ENCODE measurements at places on chromosomes 2 and 18.
A peak's percentile ranks its signal among the peaks of the same experiment; 100 is the strongest.

- DNase-seq, result no peak
Observed at GRCh38 chr2:55452879-55453278, 33.2 kb upstream of the CCDC88A start.

- DNase-seq, result no peak
Observed at GRCh38 chr2:64213532-64214275, 69.5 kb upstream of the PELI1 start.

- DNase-seq, result no peak
Observed at GRCh38 chr18:4026542-4026941, 428.6 kb downstream of the DLGAP1 start.

GRCh38 chr2:926896-927295 is 23.8 kb upstream of the SNTG2 start:
- DNase-seq, result no peak

GRCh38 chr2:88082781-88083180 is 15.2 kb downstream of the SMYD1 start:
- DNase-seq, result no peak

DNA sequence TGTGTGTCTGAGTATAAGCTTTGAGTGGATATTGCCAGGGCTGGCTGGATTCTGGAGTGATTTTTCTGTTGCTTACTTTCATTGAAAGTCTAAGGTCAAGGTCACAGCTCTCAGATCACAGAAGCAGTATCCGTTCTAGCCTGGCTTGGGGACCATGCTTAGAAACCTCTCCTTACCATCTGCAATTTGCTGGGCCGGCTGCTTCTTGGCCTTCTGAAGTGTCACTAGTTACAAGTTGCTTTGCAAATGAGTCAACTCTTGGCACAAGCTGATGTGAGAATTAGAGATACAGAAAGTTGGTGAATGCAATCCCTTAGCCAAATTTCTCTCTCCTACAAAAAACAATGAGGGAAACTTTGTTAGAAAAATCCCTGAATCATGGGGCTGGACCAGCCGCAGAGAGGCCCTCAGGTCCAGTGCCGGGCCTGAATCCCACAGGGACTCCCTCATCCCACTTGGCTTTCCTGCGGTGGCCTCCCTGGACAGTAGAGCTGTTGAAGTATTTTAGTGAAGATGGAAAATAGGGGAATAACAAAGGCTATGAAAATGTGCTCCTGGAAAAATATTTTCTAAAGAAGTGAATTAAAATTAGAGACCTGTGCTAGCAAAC is 92.7 kb upstream of the CNGA3 start:
- DNase-seq, result peak; percentile 75

GRCh38 chr2:183248866-183249567 is 124.8 kb downstream of the NUP35 start:
- DNase-seq, result peak; percentile 16

- peak; percentile 80 for DNase-seq
Observed at GRCh38 chr18:44742718-44743311, 62.1 kb downstream of the SETBP1 start.

GRCh38 chr2:21291426-21291825 is 167.7 kb downstream of the TDRD15 start:
- no peak for DNase-seq

DNA sequence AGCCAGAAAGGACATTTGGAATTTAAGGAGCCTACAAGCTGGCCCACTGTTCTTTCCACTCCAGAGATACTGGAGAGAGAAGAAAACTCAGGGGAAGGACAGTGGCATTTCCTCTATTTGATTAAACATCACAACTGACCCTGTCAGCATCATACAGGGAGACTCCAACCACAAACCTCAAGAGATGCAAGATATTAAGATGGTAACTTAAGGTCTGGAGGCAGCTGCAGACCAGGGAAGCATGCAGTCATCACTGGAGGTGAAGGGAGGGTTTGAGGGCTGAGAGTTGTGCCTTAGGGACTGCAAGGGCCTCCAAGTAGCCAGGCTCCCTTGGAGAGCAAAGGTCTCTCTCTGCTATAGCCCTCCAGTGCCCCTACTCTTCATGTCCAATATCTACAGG is 67.4 kb downstream of the RNF152 start:
- DNase-seq, result no peak

DNA sequence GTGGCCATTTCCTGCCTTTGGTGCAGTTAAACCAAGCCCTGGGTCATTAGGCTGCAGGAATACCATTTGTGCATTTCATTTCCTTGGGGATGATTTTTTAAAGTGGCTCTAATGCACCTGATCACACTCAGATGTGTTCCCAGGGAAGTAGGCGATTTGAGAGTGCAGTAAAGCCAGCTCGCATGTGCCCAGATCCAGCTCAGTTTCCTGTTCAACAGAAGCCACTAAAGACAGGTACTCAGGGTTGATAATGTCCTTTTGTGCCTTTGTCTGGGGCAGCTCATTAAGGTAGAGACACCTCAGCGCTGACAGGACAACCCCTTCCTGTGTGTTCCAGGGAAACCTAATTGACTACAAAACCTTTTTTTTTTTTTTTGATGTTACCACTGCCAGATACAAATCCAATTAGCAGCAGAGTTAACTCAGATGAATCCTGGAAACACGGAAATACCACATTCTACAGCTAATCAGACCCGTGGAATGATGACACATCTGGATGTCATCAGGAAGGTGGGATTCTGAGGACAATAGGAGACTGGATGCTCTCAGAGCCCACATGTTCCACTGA is 15.2 kb upstream of the CHRNA1 start:
- DNase-seq, result no peak

DNA sequence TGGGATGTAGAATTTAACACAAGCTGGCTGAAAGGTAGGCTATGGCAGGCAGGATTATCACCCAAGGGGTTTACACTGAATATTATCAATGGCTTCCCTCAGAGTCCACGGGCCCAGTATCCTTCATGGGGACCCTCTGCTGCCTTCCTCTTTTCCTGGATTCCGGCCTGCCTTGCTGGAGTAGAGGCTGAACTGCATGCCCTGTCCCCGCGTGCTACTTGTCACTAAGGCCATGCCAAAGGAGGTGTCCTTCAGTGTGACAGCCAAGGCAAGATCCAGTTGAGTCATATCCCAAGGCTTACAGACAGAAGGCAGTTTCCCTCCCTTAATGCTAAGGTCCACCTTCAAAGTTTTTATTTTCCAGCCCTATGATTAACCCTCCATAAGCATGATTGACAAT is 156.3 kb downstream of the CYP26B1 start:
- no peak for DNase-seq

DNA sequence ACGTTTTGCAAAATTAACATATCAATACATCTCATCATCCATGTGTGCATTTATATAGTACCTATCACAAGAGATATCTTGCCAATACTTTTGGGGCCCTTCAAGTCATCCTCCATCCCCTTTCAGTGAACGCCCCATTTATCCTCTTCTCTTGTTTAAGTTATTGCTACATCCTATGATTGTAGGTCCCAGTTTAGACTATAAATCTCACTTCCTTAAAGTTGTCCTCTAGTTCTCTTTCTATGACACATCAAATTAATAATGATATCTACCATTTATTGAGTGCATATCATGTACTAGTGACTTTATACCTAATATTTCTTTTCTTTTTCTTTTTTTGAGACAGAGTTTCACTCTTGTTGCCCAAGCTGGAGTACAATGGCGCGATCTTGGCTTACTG is 28.8 kb upstream of the FBXO11 start:
- DNase-seq, result no peak

GRCh38 chr2:190853531-190854383 is 26.9 kb upstream of the GLS start:
- peak; percentile 27 for DNase-seq

GRCh38 chr18:5057386-5058348 is 139.4 kb downstream of the AKAIN1 start:
- DNase-seq, result peak; percentile 26

DNA sequence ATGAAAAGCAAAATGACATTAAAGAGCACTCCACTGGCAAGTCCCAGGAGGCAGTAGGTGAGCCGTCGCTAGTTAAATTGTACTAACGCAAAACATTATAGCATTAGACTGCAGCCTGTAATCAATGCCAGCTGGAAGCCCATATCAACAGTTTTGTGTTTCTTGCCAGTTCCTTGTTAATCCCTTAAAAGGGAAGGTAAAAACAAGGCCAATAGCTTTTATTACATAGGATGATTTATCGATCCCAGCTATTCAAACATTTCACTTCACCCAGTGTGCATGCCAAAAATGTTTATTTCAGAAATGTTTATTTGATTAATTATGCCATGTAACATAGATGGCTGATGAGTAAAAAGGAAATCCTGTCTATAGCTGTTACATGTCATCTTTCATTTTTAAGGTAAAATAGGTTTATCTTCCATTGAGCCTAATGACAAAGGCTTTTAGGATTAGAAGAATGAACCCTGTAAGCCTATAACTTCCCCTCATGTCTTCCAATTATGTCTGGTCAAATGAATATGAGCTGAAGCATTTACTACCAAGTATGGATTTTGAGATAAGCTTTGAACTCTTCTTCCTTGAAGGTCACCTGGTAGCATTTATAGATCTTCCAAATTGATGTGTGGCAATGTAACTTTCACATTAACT is 591.2 kb downstream of the RNF144A start:
- DNase-seq, result no peak

GRCh38 chr2:75587954-75588587 is 27.3 kb upstream of the EVA1A start:
- peak; percentile 51 for DNase-seq

DNA sequence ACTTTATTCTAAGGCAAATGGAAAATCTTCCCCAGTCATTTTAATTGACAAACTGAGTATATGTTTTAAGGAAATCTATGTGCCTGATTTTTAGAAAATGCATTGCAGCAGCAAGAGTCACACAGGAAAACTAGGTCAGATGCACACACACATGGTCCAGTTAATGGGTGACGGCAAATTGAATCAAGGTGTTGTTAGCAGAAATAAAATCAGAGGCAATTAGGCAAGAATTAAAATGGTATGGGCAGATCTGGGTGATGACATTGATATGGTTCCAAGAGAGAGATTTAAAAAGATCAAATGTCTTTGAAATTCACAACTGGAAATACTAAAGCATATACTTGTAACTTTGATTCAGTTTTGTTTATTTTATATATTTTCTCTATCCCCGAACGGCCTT is 174.2 kb upstream of the CDH19 start:
- DNase-seq, result no peak

DNA sequence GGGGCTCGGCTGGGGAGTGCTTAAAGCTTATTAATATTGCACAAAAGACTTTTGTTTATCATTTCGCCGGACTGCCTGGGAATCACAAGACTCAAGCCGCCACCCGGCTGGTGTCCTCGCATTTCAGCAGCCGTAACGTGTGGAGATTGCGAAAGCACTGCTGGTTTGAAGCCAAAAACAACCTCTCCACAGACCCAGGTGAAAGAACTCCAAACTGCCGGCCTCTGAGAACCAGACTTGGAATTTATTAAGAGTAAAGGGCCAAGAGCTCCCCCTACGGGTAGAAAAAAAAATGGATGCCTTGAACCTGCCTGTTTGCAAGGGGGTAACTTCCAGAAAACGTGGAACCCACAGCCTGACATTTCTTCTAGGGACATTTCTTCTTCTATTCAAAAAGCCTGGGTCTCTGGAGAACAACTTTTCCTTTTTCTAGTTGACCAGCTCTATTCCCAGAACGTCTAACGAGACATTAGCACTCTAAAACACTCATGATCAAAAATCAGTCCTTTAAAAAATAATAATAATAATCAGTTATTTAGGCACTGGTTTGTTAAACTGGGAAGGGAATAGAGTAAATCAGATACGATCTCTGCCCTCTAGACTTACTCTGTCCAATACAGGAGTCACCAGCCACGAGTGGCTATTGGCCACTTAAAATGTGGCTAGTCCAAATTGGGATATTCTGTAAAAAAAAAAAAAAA is 216.3 kb downstream of the C1D start:
- peak; percentile 98 for DNase-seq

DNA sequence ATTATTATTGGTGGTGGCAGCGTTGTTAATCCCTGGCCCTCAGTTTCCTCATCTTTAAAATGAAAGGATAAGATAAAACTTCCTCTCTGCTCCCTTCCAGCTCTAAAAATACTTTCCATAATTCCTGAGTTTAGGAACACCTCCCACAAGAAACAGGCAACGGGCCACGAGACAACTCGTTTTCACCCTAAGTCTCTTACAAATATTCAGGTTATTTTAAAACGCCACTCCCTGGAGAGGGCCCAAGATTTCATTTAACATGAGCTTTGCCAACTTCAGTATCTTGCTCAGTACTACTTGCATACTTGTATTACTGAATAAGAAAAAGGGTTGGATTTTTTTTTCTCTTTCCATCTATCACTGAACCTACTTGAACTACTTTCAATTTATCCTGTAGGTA is 611.1 kb upstream of the FANCL start:
- DNase-seq, result no peak

- DNase-seq, result peak; percentile 80
Observed at GRCh38 chr2:120934574-120935338, 199.1 kb downstream of the GLI2 start.

DNA sequence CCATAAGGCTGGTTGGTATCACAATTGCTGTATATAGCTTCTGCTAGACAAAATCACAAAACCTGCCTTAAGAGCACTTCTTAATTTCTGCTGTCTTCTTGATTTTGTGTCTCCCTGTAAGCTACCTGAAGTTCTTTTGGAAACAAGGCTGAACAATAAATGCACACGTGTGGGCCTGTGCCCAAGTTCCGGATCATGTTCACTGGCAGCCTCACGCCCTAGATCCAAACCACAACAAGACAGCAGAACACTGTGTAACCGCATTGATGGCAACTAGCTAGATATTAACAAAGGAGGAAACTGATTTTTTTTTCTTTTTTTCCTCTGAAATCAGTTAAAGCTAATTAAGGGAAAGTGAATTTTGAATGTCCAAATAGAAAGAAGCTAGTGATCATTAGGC is 81.5 kb upstream of the LYPD6B start:
- no peak for DNase-seq

DNA sequence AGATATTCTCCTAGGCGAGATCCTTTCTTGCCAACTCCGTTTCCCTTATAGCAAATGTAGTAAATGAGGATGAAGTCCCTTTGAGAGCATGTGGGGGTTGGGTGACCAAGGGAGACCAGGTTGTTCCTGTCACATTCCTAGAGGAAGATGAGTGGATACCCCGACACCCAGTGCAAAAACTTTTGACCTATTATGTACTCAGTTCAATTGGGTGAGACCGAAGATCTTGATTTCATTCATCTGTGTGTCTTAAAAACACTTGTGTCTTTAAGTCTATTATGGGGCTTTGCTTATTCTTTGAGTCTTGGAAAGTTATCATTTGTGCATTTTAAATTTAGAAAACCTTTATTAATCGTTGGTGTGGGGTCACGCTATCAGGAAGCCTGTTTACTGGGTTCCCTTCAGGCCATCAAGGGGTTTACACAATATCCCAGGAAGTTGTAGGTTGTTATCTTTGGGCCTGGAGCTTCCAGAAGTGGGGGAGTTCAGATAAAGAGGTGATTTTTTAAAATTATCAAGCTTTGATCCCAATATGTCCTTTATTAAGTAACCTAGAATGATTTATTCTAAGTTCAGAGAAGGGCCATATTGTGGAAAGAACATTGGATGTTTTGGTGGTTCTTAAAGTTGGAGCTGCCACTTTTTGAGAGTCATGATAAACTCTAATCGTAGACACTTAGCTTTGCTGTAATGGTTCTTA is 2.8 kb downstream of the RHOB start:
- DNase-seq, result peak; percentile 30

- no peak for DNase-seq
Observed at GRCh38 chr18:26911840-26912239, 46.3 kb upstream of the AQP4 start.
